Naive thymus-derived CD4-positive, alpha-beta T cell (primary cell): ENCODE measurements at places on chromosomes 6 and 20.

DNA sequence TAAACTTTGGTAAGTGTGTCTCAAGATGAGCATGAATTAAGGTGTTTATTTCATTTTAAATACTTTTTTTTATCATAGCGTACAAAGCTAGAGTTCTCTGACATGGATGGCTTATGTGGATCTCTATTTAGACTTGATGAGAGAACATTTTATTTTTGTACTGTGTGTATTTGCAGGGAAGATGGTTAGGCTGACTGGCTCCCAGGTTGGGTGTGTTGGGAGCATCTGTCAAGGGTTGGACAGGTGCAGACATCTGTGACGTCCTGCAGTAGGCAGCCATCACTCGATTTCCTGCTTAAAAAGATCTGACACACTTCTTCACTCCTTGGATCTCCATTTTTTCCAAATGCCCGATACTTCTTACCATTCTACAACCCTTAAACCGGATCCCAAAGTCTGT lies 221.9 kb upstream of the QKI start:
- DNase-seq = no peak

DNA sequence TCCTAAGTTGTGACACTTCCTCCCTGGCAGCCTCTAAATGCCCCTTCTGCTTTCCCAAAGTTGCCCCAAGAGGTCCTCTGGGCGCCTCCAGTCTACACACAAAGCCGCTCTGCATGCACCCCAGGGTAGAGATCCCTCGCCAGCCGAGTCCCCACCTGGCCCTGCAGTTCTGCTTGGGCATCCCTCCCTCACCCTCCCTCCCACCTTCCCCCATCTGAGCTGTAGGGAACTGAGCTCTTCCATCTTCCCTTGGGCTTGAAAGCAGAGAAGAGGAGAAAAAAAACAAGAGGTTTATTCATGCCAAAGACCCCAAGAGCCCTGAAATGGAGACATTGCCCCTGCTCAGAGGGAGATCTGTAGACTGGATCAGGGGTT lies 5.7 kb upstream of the FGD2 start:
- DNase-seq = no peak

GRCh38 chr6:56450882-56451739 lies 191.6 kb downstream of the DST start:
- DNase-seq = no peak

DNA sequence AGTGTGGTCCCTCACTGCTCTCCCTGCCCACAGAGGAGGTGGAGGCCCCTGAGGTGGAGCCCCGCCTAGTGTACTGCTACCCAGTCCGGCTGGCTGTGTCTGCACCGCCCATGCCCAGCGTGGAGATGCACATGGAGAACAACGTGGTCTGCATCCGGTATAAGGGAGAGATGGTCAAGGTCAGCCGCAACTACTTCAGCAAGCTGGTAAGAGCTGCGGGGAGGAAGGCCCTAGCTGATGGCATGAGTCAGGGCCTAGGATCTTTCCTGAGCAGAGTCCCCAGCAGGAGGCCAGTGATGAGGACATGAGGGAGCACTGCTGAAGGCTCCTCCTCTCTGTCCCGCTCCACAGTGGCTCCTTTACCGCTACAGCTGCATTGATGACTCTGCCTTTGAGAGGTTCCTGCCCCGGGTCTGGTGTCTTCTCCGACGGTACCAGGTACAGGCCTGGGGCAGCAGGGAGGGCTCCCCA lies 11.2 kb downstream of the PCIF1 start:
- DNase-seq = no peak

DNA sequence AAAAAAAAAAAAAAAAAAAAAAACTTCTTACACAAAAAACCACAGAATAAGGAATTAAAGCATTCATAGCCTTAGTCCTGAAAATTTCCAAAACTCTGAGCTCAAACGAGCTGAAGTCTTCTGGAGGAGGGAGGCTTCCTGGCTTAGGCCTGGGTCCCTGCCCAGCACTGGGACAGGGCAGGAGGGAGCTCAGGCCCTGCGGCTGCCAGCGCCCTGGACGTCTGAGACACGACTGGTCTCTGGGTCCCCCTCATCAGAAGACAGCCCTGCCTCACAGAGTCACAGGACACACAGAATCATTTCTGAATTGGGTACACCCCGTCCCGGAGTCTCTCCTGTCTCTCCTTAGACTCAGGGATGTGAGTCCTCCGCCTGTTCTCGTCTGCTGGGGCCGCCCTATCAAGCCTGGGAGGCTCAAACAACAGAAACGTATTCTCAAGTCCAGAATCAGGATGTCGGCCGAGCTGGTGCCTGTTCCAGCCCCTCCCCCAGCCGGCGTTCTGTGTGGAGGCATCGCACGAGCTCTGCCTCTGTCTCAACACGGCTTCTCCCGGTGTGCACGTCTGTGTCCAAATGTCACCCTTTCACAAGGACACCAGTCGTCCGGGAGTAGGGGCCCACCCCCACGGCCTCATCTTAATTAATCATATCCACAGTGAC lies 39.4 kb downstream of the ZBTB46 start:
- no peak for DNase-seq

GRCh38 chr6:82910820-82911219 lies 154.8 kb downstream of the UBE3D start:
- DNase-seq = no peak

DNA sequence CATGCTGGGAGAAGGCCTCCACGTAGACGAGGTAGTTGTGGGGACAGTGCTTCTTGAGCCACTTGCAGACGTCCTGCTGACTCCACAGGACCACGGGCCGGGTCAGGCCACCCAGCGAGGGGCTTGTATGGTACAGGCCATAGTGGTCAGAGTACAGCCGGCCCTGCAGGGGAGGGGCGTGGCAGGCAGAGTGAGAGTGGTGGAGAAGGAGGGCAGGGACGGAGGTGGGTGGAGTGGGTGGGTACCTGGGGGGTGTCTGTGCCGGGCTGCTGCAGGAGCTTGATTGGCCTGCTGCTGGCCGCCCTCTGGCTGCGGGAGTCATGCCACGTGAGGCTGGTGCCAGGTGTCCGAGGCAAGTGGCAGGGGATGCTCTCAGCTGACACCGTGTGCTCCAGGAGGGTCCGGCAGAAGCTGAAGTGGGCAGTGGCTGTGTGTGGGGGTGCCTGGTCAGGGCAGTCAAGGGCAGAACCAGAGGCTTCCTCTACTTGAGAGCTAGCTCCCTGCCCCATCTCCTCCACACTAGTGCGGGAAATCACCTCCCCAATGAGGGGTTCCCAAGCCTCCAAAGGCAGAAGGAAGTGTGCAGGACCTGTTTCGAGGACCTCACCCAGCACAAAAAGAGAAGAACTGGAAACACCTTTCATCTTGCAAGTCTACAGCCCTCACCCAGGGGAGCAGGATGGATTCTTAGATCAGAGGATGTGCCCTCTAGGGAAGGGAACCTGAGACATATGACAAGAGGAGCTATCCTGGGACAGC lies 2.3 kb downstream of the SAMD10 start:
- no peak for DNase-seq

- no peak for DNase-seq
Measured at GRCh38 chr20:60009826-60010616, 51.8 kb downstream of the CDH26 start.

GRCh38 chr6:158762787-158763433 lies 56.3 kb downstream of the EZR start:
- DNase-seq = no peak

DNA sequence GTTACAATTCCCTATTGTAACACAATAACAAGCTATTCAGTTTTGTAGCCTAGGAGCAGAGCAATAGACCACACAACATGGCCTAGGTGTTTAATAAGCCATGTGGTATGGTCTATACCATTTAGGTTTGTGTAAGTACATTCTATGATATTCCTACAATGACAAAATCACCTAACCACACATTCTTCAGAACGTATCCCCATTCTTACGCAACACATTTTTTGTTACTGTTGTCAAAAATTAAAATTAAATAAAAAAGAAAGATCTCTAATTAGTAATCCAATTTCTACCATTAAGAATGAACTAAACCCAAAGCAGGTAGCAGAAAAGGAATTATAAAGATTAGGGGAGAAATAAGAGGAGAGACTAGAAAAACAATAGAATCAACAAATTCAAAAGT lies 44.0 kb downstream of the RANBP9 start:
- no peak for DNase-seq

DNA sequence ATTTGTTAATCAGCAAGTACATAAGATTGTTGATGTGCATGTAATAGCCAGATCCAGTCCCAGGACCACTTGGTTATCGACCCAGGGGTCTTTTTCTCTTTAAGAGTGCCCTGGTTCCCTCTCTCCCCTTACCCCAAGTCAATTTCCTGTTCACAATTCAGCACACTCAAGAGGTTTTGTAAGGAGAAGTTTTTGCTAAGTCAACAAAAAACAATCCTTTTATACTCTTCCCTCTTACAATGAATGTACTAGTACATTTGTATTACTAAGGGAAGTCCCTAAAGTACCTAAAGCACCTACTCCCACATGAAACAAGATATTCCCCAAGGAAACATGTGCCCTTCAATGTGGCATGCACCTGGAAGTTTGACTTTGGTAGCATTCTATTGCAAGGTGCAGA lies 1.6 kb upstream of the NT5DC1 start:
- no peak for DNase-seq

GRCh38 chr20:17849901-17850683 lies 118.5 kb downstream of the SNX5 start:
- DNase-seq = no peak

- DNase-seq = no peak
Measured at GRCh38 chr20:41111578-41111951, 25.8 kb upstream of the PLCG1 start.

DNA sequence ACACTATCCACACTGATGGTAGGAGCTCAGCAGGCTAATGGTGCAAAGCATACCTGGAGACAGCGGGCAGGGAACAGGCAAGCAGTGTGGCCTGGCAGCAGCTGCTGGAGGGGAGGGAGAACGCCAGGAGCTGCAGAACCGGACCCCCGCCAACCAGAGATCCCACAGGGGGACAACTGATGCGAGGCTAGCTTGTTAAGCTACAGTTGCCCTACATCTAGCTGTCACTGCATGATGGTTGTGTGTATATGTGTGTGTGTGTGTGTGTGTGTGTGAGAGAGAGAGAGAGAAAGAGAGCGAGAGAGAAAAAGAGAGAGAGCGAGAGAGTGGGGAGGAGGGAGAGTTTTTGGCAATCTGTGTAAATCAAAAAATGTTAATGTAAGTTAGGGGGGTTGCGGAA lies 69.7 kb upstream of the NHSL1 start:
- no peak for DNase-seq

GRCh38 chr20:2326046-2326445 lies 30.2 kb downstream of the TGM3 start:
- DNase-seq = no peak

DNA sequence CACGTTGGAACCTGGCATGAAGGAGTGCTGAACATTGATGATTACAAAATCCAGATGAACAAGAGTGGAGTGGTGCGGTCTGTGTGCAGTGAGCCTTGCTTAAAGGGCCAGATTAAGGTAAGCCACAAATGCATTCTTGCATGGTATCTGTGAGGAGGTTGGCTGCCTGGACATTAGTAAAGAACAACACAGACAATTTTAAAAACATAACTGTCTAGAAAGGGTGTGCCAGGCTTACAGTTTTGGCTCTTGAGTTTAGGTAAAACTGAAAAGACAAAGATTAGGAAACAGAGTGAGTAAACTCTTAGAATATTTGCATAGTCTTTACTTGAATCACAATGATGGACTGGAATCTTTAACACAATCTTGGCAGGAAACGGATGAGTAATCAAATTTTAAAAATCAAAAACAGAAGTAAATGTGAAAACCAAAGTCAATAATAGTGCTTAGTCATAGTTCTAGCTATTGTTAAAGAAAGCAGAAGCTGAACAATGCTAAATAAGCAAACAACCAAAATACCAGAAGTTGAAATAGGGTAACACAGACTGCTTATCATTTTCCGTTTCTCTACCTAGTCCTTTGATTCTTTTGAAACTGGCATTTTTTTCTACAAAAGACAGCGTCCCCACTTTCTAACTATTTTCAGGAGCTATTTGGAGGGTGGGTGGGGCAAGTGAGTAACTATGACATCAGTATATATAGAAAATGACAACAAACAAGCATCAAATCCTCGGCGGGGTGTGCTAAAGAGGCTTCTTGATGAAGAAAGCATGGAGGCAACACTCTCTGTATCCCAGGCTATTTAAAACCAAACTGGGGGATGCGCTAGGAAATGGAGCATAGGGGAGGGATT lies 185.8 kb upstream of the RAB32 start:
- DNase-seq = no peak
